Endothelial cell of umbilical vein (primary cell): ENCODE measurements at places on chromosomes 12 and 14.

DNA sequence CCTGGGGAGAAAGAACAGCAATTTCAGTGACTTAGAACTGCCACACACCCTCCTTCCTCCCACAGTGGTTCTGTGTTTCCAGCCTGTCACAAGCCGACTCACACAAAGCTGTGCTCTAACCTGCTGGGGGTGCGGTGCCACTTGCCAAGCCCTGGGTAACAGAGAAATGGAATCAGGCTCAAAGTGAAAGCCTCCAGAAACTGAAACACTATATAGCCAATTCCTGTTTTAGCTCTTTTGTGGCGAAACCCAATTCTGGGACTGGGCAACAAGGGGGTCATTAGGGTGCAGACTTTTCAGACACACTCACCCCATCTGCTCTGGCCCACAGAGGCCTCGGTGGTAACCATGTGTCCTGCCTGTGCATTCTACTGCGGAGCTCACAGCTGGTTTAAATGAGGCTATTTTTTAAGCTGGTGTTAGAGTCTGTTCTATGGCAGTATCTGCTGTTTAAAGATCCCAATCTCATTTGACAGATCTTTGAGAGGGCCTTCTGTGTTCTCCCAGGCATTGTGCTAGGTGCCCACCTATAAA, 15.2 kb upstream of the ACTR6 start:
- no peak for DNase-seq

DNA sequence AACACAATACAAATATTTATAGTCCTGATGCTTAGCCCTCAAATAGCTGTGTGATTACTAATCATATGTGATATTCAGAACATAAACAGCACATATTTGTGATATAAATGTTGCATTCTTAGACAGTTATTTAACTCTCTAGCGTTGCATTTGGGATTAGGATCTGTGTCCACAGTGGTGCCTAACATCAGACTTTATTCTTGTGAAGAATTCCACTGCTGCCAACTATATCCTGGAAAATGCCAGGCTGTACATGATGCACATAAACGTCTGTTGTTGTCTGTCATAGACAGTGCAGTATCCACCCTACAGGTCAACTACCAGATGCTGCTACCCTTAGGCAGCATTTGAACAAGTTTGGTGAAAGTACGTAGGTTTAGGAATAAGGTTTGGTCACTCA, 39.0 kb downstream of the SLC38A4 start:
- DNase-seq: peak; percentile 52

- no peak for DNase-seq
Measured at GRCh38 chr12:103102225-103102744, 144.8 kb downstream of the ASCL1 start.

DNA sequence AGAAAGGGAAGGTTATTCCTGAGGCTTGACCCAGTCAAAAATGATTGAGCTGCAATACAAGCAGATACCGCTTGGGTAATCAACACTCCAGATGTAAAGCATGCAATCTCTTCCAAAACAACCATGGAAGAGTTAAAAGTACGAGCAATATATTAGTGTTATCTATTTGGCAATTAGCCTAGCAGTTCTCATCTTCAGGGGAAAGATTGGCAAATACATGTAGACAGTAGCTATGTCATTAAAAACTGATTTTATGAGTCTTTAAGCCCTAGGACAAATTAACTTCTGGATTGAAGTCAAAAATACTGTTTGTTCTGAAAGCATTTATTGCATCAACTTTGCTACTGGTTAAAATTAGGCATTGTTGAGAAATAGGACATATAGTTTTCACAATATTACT, 9.3 kb upstream of the GYS2 start:
- DNase-seq: no peak

GRCh38 chr12:31890295-31891285, 68.6 kb upstream of the RESF1 start:
- no peak for DNase-seq

- peak; percentile 49 for DNase-seq
Measured at GRCh38 chr14:95174184-95174792, 17.0 kb upstream of the DICER1 start.

DNA sequence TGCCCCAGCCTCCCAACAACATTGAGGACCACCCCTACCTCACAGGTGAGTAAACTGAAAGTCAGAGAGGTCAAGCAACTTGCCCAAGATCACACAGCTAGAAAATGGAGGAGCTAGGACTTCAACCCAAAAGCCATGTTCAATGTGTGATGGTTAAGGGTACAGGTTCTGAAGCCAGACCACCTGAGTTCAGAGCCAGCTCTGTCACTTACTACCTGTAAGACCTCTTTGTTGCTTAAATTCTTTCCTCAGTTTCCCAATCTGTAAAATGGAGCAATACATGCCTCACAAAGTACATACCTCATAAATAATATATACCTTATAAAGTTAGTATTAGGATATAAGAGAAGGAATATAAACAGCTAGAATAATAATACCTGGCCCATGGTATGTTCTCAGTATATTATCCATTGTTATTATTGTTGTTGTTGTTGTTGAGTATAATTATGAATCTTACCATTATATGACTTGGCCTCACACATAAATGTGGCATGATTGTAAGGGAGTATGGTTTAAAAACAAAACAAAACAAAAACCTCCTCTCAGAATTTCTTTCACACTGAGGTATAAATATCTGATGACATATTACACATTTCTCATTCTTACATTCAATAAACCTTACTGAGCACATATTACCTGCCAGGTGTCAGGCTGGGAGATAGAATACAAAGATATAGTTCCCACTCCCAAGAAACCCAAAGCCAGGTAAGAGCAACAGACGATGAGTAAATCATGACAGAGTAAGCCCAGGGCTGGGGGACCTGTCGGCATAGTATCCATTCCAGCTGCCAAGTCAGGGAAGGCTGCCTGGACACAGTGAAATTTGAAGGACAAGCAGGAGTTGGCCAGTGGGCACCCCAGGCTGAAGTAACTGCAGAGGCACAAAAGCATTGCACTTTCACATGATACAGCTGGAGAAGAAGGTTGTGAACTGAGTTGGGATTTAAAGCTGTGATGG, 19.6 kb downstream of the CMKLR1 start:
- DNase-seq: no peak

GRCh38 chr12:21521541-21521940, 4.6 kb upstream of the SPX start:
- no peak for DNase-seq

- peak; percentile 42 for DNase-seq
Measured at GRCh38 chr12:2877953-2878732, 1.1 kb downstream of the RHNO1 start.

DNA sequence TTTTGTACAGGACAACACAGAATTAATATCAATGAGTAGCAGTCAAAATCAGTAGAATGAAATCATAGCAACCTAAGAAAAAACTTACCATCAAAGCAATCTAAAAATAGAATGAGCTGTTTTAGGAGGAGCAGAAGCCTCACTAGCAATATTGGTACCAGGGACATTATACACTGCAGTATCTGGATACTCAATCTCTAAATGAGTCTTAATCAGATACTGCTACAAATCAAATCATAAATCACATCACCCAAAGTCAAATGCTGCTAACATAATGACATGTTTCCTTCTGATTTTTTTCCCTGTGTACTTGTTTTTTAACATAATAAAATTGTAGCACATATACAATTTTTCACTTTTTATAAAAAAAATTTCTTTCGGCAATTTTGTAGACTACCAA, 8.0 kb downstream of the RPS29 start:
- no peak for DNase-seq

DNA sequence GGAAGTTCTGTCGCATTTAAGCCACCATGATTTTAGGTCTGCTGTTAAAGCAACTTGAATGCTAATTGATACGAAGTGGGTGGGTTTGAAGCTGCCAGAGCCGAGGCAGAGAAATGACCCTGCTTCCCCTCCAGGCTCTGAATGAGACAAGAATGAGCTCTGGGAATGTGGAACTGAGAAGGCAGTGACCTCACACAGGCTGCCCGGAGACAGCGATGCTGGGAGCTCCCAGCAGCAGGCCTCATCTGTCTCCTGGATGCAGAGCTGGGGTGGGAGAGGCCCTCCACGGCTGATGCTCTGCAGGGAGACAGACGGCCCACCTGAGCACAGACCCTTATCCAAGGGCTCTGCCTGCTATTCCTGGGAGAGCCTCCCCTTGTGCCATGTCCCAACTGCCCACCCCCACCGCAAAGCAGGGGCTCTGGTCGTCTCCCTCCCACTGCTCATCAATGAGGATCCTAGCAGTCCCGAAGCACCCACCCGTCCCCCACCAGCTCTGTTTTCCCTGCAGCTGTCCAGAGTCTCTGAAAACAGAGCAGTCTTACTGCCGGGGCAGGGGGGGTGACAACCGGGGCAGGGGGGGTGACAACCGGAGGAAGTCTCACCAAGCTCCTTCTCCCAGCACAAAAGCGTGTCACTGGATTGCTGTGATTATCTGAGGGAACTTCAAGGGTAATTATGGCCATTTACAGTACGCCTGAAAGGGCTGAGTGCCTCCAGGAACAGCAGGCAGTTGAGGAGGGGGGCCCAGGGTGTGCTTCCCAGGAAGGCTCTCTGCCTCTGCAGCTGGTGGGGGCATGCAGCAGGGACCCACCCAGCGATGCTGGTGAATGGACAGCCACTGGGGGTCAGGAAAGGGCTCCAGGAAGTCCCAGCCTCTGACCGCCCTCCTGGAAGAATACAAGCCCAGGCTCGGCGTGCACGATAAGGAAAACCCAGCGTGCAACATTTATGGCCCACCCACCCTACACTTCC, 67.8 kb downstream of the CHGA start:
- DNase-seq: no peak

GRCh38 chr12:43062201-43062895, 472.8 kb upstream of the PRICKLE1 start:
- no peak for DNase-seq

- DNase-seq: no peak
Measured at GRCh38 chr14:35051796-35052195, 5.7 kb downstream of the FAM177A1 start.

GRCh38 chr12:131104463-131105350, 151.0 kb downstream of the ADGRD1 start:
- peak; percentile 28 for DNase-seq

DNA sequence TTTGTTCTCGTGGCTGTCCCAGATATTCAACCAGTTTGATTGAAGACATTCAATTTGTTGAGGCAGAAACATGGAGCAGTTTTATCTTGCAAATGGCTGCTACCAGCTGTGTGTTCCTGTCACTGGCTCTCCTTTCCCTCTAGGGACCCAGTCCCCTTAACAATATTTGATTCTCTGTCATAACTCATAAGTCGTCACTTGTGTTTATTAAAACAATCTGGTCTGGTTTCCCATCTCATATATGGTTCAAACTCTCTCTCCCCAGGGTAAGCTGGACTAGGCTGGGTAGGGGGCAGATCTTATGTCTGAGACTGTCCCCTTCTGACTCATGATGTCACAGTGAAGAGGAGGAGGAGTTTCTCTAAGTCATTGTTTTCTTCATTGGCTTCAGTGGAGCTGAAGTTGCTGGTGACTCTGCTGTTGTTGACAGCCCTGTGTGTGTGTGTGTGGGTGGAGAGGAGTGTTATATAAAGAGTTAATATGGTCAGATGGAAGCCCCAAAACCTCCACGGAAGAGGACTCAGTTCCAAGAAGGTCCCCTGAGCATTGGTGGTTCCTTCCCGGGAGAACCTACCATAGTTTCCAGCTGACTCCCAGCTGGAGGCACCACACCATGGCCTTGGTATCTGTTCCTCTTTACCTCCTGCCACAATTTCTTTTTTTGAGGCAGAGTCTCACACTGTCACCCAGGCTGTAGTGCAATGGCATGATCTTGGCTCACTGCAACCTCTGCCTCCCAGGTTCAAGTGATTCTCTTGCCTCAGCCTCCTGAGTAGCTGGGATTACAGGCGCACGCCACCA, 16.1 kb upstream of the GNG2 start:
- DNase-seq: no peak

DNA sequence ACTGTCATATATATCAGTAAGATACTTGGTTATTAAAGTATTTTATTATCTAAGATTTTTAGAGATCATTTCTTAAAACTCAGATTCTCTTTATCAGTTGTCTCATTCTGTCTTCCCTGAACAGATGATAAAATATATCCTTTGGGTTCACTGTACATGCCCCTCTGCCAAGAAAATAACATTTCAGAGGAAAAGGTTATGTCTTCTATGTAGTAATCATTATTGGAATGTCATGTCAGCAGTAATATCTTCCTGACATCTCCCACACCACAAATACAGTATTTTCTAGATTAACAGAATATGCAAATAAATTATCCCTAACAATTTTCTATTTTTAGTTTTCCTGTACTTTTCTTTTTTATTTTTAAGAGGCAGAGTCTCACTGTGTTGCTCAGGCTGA, 26.0 kb downstream of the BTBD7 start:
- DNase-seq: no peak

DNA sequence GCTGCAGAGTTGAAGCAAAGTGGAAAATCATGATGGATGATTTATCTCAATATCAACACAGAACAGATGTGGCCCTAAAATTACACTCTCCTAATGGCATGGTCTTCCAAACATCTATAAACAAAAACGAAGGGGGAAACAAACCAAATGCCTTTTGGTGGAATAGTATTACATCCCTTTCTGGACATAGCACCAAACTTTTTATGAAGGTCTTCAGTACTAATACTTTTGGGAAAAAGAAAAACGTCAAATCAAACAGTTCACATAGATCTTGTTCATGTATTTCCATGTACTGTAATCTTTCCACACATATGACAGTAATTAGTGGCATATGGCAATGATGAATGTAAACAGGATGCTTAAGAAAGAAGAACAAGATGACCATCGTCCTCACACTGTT, 22.9 kb upstream of the ANAPC7 start:
- no peak for DNase-seq

GRCh38 chr14:30553311-30553989, 5.5 kb upstream of the G2E3 start:
- no peak for DNase-seq

DNA sequence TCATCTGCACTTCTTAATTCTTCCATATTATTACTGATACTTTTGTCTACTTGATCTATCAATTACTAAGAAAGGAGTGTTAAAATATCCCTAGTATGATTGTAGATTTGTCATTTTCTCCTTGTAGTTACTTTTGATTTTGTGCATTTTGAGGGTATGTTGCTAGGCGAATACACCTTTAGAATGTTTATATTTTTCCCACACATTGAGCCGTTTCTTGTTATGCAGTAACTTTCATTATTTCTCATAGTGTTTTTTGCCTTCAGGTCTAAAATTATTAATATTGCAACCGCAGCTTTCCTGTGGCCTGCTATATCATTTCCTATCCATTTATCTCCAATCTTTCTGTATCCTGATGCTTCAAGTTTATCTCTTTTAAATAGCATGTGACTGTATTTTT, 44.6 kb upstream of the C12orf42 start:
- DNase-seq: no peak

DNA sequence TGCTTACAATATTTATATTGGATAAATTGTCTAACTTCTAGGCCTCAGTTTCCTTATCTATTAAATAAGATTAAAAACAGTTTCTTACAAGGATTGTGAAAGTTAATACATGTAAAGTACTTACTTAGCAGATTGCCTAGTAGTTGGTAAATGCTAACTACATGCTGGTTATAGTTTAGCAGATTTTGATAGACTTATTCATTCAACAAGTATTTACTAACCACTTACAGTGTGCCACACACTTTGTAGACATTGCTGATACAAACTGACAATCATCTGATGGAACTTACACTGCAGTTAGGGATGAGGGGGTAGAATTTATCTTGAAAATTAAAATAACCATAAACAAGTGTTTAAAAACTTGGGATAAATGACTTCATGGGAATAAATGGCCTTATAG, 50.4 kb downstream of the ARID2 start:
- no peak for DNase-seq
